ENCODE measurements at places on chromosomes 4 and X.

- no peak for DNase-seq
Observed at GRCh38 chrX:41971346-41971745, 48.0 kb upstream of the CASK start.

GRCh38 chr4:187178587-187178986 is 454.9 kb upstream of the FAT1 start:
- no peak for DNase-seq

GRCh38 chrX:115494161-115494560 is 66.8 kb upstream of the PLS3 start:
- DNase-seq: peak; percentile 21

GRCh38 chr4:150366487-150366999 is 215.4 kb upstream of the MAB21L2 start:
- peak; percentile 94 for DNase-seq

GRCh38 chrX:53093177-53093655 is 726 bp upstream of the KANTR start:
- peak; percentile 75 for DNase-seq

Measured in NCI-H1092 (cell line).